ENCODE measurements at places on chromosomes 1 and 21.

GRCh38 chr1:112594208-112594876 lies 24.6 kb downstream of the ST7L start:
- no peak for DNase-seq

DNA sequence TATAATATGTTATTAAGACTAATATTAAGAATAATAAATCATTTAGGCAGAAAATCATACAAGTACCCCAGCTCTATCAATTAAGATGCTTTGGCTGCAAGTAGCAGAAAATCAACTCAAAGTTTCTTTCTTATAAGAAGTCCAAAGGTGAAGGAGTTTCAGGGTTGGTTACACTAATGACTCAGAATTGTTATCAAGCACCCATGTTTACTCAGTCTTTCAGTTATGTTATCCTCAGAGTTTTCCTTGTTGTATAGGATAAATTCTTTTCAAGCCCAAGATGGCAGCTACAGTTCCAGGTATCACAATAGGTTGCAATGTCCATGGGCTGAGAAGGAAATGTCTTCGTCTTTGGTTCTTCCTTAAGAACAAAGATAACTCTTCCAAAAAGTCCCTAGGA lies 163.6 kb downstream of the TNFSF18 start:
- no peak for DNase-seq

DNA sequence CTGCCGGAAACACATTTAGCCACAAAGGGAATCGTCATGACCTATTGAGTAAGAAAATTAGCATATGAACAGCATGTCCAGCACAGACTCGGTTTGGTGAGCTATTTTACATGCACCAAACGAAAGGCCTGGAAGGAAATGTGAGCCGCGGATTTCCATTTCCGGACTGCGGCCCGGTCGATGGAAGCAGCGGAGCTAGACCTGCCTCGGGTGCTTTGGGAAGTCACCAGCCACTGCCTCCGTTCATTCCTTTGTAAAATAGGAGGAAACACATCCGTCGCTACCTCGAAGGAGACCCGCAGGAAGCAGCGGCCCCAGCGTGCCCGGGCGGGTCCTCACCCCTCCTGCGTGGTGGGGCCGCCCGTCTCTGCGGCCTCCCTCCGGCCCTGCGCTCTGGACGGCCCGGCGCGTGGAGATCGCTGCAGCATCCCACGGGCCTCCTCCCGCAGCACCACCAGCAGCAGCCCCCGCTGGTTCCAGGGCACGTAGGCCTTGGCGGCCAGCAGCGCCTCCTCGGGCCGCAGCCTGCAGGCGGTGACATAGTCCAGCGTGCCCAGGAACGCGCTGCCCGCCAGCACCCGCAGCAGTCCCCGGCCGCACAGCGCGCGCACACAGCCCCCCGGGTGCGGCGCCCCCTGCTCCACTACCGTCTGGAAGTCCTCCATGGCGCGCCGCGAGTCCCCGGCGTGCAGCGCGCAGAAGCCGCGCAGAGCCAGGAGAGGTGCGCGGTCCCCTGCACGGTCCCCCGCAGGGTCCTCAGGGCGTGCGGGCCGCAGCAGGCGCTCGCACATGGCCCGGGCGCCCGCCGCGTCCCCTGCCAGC lies 12.1 kb downstream of the TTC34 start:
- DNase-seq, result no peak

DNA sequence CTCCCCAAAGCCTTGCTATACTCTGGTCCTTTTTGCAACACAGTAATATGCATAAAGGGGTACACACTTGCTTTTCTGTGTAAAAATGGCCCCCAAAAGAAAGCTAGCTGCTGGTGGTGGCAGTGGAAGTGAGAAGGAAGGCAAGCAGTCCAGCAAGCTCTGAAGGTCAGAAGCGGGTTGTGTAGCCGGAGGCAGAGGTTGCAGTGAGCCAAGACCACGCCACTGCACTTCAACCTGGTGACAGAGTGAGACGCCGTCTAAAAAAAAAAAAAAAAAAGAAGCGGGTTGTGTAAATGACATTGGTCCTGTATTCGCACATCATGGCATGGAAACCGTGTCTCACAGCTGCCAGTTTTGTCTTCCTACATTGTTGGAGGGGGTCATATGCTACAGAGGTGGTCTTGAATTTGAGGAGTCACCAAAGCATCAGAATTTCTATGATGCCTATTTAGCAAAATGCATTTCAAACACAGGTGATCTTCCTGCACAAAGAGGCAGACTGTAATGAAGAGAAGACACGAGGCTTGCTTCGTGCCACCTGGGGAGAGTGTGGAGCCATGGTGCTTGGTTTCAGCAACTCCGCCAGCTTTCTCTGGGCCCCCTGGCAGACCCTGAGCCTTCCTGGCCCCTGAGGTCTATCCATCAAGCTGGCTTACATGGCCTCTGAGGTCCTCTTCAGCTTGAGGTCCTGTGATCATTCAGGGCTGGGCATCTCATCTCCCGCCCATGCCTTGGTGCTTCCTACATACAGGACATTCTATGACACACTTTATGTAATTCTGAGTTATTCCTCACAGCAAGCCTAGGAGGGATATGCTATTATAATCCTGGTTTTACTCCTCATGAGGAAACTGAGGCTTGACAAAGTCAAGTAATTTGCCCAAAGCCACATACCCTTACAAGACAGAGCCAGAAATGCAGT lies 71.0 kb downstream of the TOMM20 start:
- DNase-seq, result no peak

GRCh38 chr1:206723462-206723804 lies 38.7 kb downstream of the MAPKAPK2 start:
- DNase-seq, result no peak

DNA sequence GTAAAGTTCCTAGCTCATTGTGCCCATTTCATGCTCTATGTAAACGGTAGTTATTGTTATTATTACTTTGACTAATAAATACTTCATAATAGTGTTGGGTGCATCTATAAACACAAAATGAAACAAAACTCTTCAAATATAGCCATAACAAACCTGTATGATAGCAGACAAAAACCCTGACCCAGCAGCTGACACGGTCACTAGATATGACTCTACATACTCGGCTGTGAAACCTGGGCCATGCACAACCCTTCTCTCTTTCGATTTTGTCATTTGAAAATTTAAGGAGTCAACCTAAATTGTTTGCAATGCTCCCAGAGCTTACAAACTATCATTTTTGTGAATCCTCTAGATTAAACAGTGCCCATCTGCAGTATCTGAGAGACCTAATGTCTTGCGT lies 8.0 kb upstream of the RGS13 start:
- no peak for DNase-seq

- no peak for DNase-seq
Measured at GRCh38 chr1:63411066-63411465, 43.6 kb downstream of the ALG6 start.

- DNase-seq, result no peak
Measured at GRCh38 chr1:31763671-31764311, 349 bp downstream of the ADGRB2 start.

DNA sequence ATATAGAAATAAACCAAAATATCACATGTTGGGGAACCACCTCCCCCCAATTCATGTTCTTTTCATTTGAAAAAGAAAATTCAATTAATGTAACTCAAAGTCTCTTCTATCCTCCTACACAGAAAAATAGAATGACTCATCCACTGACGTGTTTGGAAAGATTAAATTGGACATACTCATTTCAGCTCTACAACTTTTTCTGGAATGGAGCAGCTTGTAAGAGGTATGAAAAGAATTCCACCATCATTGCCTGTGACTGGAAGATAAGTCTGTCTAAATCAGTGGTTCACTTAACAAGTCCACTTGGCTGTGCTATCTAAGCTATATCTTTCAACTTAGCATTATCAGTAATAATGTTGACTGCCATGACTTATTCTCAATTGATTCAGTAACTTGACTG lies 702.3 kb downstream of the BRINP3 start:
- DNase-seq, result no peak

DNA sequence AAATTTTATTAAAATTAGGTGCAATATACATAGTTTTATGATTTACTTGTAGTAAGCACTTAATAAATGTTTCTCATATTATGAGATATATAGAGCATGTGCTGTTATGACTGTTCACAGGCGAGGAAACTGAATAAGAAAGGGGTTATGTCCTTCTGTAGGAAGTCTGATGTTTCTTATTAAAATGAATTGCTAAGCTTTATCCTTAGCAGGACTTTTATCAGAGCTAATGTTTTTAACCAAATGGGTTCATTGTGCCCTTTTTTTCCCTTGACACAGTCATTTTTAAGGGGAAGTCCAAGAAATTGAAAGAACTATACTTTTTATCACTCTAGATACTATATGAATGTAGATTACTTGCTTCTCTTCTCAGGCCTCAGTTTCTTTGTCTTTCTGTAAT lies 285.2 kb downstream of the PTPRC start:
- DNase-seq, result no peak

DNA sequence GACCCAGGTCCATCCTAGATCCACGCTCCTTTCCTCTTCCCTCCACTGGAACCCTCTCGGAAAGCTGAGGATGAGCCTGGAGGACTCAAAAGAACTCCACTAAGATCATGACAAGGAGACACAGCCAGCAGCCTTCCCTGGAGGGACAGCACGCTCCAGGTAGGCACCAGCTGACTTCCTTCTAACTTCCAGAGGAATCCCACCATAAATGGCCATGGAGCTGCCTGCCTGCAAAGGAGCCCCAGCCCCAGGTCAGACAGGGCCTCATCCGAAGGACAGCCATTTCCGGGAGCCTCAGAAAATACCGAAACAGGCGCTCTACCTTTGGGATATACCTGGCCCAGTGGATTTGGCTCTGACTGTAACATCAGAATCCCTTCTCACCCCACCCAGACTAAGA lies 4.1 kb downstream of the SH3BP5L start:
- no peak for DNase-seq

- DNase-seq, result no peak
Measured at GRCh38 chr1:241888232-241888631, 40.2 kb downstream of the EXO1 start.

GRCh38 chr1:83500987-83501591 lies 497.8 kb downstream of the TTLL7 start:
- DNase-seq, result no peak

DNA sequence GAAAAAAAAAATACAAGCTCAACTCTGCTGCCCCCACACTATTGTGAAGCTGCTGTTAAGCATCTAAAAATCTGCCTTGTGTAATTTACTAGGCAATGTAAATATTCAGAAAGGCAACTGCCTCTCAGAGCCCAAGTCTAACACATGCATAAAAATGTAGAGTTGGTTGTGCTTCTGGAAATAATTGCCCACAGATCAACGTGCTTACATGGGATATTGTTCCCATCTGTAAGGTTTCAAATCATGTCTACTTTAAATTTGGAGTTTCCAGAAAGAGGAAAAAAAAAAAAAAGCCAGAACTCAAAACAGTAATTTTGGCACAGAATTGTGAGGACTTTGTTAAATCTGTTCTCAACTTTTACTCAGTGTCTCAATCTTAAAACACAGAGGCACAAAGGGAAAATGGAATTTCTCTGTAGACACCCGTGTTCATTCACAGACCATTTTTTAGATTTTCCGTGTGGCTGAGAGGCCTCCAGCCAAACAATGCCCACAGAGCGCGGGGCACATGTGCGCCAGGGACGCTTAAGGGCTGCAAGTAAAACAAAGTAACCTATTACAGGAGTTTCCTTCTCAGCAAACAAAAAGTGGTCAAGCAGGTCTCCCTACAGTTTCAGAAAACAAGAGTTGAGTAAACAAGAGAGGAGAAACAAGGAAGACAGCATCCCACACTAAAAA lies 115.5 kb downstream of the RERE start:
- DNase-seq, result no peak

GRCh38 chr1:236502972-236503639 lies 20.7 kb upstream of the LGALS8 start:
- DNase-seq, result no peak

GRCh38 chr1:100308777-100309176 lies 42.8 kb downstream of the RTCA start:
- no peak for DNase-seq

- DNase-seq, result no peak
Measured at GRCh38 chr1:33410091-33410701, 20.7 kb downstream of the PHC2 start.

DNA sequence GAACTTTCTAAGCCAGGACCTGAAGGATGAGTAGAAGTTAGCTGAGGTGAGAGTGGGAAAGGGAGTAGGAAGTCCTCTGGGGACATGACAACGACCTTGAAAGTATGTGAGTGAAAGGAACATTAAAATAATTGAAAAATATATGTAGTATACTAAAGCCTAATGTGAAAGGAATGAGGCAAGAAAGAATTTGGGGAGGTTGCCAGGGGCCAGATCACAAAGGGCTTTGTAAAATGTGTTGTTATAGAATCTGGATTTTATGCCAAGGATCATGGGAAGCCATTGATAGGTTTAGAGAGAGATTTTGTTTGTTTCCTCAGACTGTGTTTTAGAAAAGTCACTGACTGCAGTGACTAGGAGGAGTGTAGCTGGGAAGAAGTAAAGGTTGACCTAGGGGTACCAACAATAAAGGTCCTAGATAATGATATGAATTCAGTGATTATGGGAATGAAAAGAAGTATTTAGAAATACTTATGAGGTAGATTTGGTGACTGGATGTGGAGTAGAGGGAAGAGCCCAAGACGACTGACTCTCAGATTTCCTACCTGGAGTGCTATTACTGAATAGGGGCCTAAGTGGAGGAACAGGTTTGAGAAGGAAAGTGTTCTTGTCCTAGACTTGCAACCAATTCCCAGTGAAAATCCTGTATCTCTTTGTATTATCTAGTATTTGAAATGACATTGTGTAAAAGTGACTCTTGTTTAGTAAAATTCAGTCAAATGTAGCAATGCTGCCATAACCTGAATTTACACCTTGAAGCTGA lies 179.8 kb downstream of the PHTF1 start:
- no peak for DNase-seq

DNA sequence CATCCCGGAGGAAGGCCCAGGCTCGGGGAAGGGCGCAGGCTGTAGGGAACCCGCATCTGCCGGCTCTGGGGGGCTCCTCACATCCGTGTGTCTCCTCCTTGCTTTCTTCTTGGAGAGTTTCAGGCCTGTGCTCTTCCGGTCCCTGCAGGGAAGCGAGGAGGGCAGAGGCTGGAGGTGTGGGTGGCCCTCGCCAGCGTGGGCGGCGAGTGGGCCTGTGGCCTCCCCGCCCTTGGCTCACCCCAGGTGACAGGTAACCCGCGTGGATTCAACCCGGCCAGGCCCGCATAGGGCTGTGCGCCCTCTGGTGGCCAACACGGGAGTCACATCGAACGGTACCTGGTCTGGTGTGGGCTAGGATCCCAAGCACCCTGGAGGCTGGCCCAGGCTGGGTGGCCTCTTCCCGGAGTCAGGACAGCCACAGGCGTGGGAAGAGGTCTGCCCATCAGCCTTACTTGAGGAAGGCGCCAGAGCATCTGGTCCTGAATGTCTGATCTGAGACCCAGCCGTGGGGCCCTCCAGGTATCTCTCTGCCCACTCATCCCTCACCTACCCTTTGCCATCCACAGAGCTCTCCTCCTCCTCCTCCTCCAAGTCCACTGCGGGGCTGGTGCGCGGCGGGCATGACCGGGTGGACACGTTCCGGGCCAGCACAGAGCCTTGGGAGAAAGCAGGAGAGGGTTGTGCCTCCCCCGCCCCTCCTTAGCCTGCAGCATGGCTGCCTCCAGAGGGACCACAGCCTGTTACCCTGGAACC lies 9.6 kb upstream of the TNFRSF25 start:
- DNase-seq, result no peak

GRCh38 chr1:192579010-192579738 lies 3.6 kb downstream of the RGS1 start:
- no peak for DNase-seq

Measured in NCI-H1694 treated with DMSO at 0.1 percent for 48 hours (cell line).